Stimulated activated CD8-positive, alpha-beta memory T cell treated with anti-CD3 and anti-CD28 coated beads, Interleukin-2, amount 100 ng/mL, for 1 hour (primary cell): ENCODE measurements at places on chromosomes 11 and 22.
A peak's percentile ranks its signal among the peaks of the same experiment; 100 is the strongest.

DNA sequence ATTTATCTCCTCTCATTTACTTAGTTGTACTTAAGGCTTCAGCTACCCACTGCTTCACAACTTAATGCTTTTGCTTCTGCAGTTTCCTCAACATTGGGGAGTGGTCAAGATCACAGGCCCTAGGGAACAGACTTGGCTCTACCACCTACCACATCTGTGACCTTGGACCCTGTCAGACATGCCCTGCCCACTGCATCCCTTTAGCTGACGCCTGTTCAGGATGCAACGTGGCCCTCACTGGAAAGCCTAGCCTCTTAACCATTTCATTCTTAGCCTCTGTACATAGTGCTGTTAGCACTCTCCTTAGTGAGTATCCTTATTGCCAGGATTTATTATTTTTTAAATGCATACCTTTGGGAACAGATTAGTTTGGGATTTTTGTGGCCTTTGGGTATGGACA is 34.4 kb downstream of the TNRC6B start:
- no peak for DNase-seq

GRCh38 chr22:24214467-24215285 is 30.2 kb downstream of the GGT5 start:
- DNase-seq = no peak

DNA sequence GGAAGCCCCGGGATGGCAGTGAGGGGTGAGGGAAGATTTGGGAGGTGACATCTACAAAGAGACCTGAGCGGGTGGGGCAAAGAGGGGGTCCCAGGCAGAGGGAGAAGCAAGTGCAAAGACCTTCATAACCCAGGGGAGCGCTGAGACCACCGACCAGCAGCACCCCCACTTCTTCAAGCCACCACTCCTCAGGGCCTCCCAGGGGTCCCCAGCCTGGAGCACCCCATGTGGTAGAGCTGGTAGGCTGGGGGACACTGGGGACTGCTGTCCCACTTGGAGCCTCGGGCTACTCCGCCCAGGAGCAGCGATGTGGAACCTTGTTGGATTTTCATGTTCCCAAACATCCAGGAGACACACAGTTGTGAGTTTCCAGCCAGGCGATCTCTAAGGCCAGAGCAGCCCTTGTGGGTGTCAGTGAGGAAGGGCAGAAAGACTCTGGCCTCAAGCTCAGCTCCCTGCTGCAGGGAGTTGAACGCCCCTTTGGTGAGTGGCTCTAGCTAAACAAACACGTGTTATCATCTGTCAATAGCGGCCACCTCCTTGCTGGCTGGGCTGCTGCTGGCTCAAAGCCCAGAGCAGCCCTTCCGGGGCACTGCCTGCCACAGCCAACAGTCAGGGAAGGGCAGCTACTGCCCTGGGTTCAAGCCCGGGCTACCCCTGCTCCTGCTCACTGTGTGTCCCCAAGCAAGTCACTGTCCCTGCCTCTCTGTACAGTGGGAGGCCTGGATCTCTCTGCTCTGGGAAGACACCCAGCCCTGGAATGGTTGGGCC is 25.7 kb upstream of the CHKA start:
- no peak for DNase-seq

- no peak for DNase-seq
These were observed 11.4 kb upstream of the KCNQ1OT1 start for GRCh38 chr11:2711161-2711560.

GRCh38 chr11:28673691-28674432 is 565.7 kb downstream of the METTL15 start:
- no peak for DNase-seq

DNA sequence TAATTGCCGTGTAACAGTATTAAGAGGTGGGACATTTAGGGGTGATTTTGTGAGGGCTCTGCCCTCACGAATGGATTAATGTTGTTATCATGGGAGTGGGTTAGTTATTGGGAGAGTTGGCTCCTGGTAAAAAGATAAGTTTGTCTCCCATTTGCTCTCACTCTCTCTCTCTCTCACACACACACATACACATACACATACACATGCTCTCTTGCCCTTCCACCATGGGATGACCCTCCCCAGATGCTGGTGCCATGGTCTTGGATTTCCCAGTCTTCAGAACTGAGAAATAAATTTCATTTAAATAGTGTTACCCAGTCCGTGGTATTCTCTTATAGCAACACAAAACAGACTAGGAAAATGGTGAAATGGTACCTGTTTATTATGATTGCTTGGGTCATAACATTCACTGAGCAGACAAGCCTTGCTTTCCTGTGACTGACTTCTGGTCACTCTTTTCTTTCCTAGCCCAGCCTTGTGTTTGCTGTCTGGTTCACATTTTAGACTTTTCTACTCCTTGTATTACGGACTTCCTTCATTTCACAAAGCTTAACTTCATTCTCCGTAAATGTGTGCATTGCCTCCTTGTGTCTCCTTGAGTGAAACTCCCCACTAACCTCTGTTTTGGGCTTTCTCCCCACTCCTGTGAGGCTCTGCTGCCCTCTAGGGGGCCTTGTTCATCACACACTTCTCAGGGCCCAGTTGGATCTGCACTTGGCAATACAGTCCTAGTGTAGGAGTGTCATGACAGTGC is 206.5 kb upstream of the CTSC start:
- DNase-seq = peak; percentile 53

- DNase-seq = no peak
These were observed 3.6 kb downstream of the ISX start for GRCh38 chr22:35069541-35069940.

GRCh38 chr22:47928631-47929030 is 1166.2 kb downstream of the TBC1D22A start:
- DNase-seq = no peak

- DNase-seq = no peak
These were observed 126.6 kb downstream of the BCR start for GRCh38 chr22:23306926-23307325.

- DNase-seq = no peak
These were observed 98.0 kb downstream of the SHANK2 start for GRCh38 chr11:71154261-71154805.

DNA sequence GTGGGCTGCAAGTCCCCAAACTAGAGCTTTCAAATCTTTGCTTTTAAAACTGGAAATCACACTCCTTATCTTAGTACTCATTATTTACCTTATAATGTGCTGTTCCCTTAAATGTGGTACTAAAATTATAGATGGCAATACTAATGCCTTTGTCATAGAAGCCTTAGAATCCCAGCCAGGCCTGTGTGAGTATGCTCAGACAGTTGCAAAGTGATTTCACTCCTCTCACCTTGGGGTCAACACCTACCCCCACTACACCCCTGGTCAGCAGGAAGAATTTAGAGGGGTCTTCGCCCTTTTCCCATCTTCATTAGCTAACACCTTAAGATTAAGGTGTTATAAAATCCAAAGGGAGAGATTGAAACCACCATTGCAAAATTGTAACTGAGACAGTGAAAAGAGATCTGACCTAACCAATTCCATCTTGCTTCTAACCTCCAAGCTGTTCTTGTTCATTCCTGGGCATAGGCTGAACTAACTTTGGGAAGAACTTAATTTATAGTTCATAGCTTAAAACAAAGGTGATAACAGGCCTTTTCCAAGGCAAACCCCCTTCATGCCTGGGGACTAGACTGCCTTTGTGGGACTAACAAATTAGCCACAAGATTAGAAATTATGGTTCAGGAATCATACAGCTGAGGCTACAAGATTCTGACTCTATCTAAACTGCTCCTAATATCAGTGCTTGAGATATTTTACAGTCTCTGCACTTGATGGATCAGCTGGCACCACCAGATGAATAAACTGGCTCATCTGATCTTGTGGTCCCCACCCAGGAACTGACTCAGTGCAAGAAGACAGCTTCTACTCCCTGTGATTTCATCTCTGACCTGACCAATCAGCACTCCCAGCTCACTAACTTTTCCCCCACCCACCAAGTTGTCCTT is 10.4 kb upstream of the MRPL17 start:
- no peak for DNase-seq

GRCh38 chr11:134853992-134854991 is 442.2 kb upstream of the B3GAT1 start:
- DNase-seq = no peak

DNA sequence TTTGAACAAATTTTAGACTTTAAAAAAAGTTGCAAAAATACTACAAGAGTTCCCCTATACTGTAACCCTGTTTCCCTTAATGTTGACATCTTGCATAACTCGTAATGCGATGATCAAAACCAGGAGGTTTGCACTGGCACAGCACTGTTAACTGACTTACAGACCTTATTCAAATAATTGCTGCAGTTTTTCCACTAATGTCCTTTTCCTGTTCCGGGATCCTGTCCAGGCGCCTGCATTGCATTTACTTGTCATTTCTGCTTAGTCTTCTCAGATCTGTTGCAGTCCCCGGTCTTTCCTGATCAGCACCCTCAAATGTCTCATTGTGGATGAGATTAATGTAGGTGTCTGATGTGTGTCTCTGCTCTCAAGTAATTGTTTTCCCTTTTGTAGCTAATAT is 32.0 kb downstream of the APLP2 start:
- DNase-seq = no peak

GRCh38 chr22:20551805-20552442 is 44.5 kb downstream of the MED15 start:
- no peak for DNase-seq

- no peak for DNase-seq
These were observed 334.5 kb downstream of the RAB38 start for GRCh38 chr11:87840786-87841185.

DNA sequence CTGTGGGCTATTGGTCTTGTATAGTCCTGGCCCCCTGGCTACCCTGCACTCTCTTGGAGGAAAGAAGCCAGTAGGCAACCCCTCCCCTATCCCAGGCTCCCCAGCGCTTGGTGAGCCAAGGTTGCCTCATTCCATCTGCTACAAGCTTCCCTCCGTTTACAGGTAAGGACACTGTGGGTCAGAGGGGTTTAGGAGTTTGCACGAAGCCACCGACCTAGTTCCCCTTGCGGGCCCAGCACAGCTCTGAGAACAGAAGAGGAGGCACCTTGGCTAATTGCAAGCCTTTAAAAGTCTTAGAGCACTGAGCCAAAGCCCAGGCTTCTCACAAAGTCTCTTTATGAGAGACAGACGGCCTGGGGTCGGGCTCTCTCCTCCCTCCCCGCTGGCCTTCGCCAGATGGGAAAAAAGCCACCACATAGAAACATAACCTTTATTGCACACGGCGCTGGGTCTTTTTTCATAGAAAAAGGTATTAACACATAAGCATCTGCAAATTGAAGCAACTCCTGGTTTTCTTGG is 99.8 kb downstream of the CEP164 start:
- DNase-seq = no peak

DNA sequence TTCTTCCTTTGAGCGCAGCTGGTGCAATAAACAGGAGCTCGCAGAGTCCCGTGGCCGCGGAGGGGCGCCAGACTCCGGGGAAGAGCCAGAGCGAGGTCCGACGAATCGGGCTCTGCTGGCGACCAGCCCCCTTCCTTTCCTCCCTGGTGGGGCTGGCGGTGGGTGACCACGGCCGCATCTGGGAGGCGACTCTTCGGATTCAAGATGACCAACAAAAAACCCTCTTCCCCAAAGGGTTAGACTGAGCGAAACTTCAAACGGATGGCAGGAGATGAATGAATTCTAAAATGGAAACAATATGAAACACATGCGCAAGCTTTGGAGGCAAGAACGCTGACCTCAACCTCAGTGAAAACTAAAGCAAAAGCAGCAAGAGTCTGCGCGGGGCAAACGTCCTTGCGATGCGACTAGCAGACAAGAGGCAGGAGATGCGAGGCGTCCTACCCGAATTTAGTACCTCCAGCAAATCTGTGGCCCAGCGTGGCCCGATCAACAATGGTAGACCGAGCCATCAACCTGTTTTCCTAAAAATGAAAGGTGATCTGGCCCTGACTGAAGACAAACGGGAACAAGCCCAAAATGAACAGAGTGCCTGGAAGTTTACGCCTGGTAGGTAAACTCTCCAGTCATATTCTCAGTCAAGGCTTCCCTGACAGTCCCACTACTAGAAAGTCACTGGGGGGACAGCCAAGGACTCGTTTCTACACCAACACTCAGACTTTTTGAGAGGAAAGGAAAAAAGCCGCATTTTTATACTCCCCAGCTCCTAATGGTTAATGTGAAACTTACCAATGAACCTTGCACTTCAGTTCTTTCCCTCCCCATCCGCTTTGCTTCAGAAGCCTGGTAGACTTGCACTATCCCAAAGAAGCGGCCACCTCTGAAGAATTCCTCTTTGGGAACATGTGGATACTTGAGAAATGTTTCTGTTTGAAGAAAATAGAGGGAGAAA is 11.6 kb downstream of the MMP3 start:
- no peak for DNase-seq

- peak; percentile 7 for DNase-seq
These were observed 44.5 kb downstream of the ZNF280B start for GRCh38 chr22:22463855-22464540.

- DNase-seq = no peak
These were observed 27.0 kb downstream of the GDPD5 start for GRCh38 chr11:75498556-75499255.

DNA sequence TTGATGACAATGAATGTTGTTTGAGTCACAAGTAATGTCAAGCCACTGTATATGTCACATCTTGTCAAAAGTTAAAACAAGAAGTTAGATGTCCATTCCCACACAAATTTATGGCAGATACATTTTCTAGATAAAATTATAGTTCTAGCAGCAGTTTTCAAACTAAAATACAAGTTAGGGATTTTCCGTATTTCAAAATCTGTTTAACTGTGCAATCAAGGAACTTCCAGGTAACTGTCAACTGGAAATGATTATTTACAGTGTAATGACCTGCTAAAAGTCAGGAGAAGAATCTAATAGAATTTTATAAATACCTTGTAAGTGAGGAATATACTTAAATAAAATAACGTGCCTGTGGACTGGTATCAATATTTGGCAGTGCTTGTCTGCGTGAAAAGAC is 111.5 kb downstream of the PDE3B start:
- no peak for DNase-seq

GRCh38 chr11:131829725-131830124 is 459.3 kb downstream of the NTM start:
- no peak for DNase-seq

- DNase-seq = no peak
These were observed 6.3 kb downstream of the NRXN2 start for GRCh38 chr11:64716473-64717267.

GRCh38 chr22:41009222-41009948 is 58.2 kb downstream of the RBX1 start:
- no peak for DNase-seq

DNA sequence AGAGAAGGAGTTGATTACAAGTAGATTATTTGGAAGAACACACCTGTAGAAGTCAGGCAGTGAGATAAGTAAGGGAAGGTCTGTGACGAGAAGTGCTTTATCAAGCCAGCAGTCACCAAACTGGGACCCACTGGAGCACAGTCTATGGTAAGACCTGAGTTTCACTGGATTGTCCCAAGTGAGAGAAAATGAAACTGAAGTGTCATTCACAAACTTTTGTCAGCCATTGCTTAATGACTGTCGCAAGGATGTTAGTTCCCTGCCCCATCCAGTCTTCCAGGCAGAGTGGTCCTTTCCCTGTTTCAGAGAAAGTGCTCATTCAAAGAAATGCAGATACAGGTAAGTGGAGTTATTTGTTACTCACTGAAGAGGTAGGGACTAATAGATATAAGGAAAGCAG is 728.0 kb upstream of the TENM4 start:
- no peak for DNase-seq

- DNase-seq = no peak
These were observed 164.1 kb downstream of the NAV2 start for GRCh38 chr11:19876750-19877149.
